ENCODE measurements at places on chromosomes 4 and X.
A peak's percentile ranks its signal among the peaks of the same experiment; 100 is the strongest.

GRCh38 chr4:56062526-56063145 is 113.9 kb downstream of the CEP135 start:
- DNase-seq = no peak

DNA sequence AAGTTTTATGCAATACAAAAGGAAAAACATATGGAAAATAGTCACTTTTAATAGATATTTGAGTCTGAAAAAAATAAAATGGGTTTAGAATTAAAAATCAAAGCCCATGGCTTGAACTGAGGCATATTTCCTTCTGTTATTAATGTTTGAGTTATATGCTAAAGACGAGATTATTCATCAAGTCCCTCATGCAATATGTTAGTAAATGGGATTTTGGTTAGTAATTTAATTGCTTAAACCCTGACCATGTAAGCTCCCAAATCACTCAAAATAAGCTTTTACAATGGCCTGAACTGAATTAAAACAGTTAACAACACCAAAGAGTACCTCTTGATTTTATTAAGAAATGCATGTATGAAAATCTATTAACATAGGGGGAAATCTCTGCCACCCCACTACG is 12.1 kb downstream of the UNC5C start:
- no peak for DNase-seq

DNA sequence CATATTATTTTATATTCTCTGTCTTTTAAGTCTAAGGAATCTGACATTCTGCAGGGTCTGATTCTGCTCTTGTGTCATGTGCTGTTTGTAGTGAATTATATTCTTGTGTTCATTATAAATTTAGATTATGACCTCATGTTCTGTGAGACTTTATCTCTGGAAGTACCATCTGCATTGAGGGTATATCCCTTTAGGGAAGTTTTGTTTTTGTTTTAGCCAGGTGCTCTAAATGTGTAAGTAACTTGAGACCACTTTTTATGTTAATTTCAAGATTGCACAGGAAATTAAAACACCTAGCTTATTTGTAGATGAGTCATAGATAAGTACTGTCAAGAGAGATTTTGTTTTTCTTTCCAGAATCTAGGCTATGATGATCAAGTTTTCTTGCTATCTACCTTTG is 35.0 kb upstream of the DKK2 start:
- DNase-seq = peak; percentile 20

DNA sequence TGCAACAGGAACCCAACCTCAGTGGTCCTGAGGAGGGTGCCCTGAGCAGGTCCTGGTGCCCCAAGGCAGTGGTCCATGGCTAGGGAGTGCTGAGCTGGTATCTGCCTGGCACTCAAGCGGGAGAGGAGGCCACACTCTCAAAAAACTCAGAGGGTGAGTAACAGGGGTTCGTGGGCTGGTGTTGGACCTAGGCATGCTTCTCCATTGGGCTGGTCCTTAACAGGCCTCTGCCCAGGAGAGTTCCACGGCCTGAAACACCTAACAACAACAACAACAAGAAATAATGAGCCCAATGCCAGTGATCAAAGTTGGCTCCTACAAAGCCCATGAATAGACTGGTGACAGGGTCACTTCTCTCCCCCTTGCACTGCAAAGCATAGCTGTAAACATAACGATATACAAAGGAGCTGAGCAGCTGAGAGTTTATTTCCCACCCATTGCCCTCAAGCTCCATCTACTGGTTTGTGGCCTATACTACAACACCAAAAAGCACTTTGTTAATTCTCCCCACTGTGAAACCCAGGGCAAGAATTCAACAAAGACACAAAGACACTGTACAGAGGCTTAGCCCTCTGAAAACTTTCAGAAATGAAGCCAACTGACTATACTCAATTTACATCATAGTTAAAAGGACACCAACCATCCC is 736.1 kb upstream of the ADGRL3 start:
- peak; percentile 4 for DNase-seq

- DNase-seq = no peak
Observed at GRCh38 chr4:57270346-57270745, 160.2 kb upstream of the IGFBP7 start.

DNA sequence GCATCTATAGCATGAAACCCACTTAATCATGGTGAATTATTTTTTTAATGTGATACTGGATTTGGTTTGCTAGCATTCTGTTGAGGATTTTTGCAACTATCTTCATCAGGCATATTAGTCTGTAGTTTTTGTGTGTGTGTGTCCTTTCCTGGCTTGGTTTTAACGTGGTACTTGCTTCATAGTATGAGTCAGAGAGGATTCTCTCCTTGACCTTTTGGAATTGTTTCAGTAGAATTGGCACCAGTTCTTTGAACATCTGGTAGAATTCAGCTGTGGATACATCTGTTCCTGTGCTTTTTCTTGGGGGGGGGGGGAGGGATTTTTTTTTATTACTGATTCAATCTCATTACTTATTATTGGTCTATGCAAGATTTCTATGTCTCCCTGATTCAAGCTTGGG is 232.0 kb upstream of the KLF8 start:
- DNase-seq = no peak

Data from iris pigment epithelial cell (primary cell).